Stimulated activated naive B cell treated with anti-CD40 and anti-IgM and Interleukin-4, amounts not matched to agents 10 μg/mL and 1 μg/mL and 100 μg/mL, for 72 hours (primary cell): ENCODE measurements at places on chromosomes 2 and 18.

- DNase-seq, result no peak
- no peak overlapping the region for H3K27ac ChIP-seq
- no peak overlapping the region for H3K4me3 ChIP-seq
- H3K4me1 ChIP-seq, result no peaks in the 10 kb centered on the region
- no peaks in the 10 kb centered on the region for H3K36me3 ChIP-seq
- no peaks in the 10 kb centered on the region for H3K27me3 ChIP-seq
These were observed 562.8 kb upstream of the SALL3 start for GRCh38 chr18:78416853-78417252.

GRCh38 chr2:64646007-64646880, 7.5 kb downstream of the SERTAD2 start:
- no peaks in the 10 kb centered on the region for H3K36me3 ChIP-seq
- no peak overlapping the region for H3K27ac ChIP-seq
- H3K4me3 ChIP-seq, result peak overlapping the region; percentile 21
- peak; percentile 50 for DNase-seq

DNA sequence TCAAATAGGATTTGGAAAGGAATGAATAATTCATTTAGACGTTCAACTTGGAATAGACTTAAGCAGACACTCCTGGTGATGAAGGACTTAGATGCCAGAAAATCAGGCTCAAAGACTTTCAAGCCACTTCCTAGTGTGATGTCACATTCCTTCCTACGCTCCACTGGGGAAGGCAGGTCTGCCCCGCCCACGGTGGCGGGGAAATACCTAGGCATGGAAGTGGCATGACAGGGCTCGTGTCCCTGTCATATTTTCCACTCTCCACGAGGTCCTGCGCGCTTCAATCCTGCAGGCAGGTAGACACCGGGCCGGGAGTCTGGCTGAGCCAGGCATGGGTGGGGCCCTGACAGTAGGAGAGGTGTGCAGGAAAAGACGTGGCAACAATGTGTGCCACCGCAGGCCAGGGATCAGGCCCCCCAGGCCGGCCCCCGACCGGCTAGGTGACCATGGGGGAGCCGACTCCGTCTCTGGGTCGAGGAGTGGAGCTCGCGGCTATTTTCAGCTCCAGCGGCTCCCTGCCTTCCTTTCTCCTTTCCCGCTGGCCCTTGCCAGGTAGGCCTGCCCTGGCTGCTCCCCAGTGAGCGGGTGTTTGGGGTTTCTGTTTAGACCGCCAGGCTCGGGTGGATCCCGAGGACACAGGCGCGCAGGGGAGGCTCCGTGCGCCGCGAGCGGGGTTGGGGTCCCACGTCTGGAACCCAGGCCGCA, at the start of gene IL1RL2:
TSS of gene IL1RL2 (plus strand) at position 233 of the 705 bp plus-strand sequence. CDS start 845 bp downstream, outside the sequence.
- DNase-seq, result no peak
- H3K4me3 ChIP-seq, result peak within 1 kb of the TSS; percentile 92
- peak within 1 kb of the TSS; percentile 72 for H3K27ac ChIP-seq
- H3K27me3 ChIP-seq, result peaks cover 39% of the 10 kb centered on the region
- peaks cover 4% of the 10 kb centered on the region for H3K4me1 ChIP-seq
- H3K36me3 ChIP-seq, result peaks cover 6% of the 10 kb centered on the region

DNA sequence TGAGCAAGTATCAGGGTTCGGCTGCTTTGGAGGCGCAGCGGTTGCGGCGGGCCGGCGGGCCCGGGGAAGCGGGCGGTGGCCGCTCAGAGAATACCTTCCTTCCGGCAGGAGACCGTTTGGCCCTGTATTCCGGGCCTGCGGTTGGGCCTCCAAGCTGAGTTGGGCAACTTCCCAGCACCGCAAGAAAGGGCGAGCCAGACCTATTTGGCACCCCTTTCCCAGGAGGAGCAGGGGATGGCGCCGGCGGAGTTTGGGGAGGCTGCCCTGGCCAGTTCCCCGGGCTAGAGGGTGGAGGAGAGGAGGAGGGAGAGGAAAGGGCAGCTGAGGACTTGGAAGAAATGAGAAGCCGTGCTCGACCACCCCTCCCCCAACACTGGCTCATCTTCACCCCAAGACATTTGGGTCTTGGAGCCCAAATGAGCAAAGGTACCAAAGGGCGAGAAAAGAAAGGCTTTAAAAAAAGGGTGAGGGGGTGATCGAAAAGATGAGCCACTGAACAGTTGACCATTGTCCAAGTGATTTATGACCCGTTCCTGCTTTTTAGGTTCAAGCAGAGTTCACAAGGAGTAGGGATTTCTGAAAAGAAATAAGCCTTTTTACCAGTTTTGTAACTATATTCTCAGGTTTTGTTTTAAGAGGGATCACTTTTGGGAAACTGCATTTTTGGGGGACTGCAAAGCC, 8.4 kb downstream of the HOXD3 start:
- H3K27ac ChIP-seq, result no peak overlapping the region
- no peak for DNase-seq
- H3K4me1 ChIP-seq, result peaks cover 4% of the 10 kb centered on the region
- no peak overlapping the region for H3K4me3 ChIP-seq
- no peaks in the 10 kb centered on the region for H3K36me3 ChIP-seq
- H3K27me3 ChIP-seq, result peaks cover 77% of the 10 kb centered on the region

- DNase-seq, result no peak
- H3K4me1 ChIP-seq, result peaks cover 48% of the 10 kb centered on the region
- H3K27me3 ChIP-seq, result no peaks in the 10 kb centered on the region
These were observed 14.4 kb upstream of the TET3 start for GRCh38 chr2:73970141-73970803.

DNA sequence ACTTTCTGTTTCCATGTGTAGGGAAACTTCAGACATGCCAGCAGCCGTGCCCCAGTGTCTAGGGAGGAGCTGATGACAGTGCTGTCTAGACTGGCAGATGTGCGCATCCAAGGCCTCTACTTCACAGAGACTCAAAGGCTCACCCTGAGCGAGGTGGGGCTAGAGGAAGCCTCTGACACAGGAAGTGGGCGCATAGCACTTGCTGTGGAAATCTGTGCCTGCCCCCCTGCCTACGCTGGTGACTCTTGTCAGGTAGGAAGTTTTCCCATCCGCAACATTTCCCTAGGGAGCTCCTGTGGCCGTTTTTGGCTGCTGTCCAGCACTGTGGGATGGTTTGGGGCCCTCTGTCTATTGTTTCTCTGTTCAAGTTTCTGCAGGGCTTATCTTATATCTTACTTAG, 143.1 kb upstream of the TTC39C start:
- peaks cover 21% of the 10 kb centered on the region for H3K4me1 ChIP-seq
- peak overlapping the region; percentile 65 for H3K4me3 ChIP-seq
- peak overlapping the region; percentile 88 for H3K27ac ChIP-seq
- no peaks in the 10 kb centered on the region for H3K36me3 ChIP-seq
- peak; percentile 49 for DNase-seq

DNA sequence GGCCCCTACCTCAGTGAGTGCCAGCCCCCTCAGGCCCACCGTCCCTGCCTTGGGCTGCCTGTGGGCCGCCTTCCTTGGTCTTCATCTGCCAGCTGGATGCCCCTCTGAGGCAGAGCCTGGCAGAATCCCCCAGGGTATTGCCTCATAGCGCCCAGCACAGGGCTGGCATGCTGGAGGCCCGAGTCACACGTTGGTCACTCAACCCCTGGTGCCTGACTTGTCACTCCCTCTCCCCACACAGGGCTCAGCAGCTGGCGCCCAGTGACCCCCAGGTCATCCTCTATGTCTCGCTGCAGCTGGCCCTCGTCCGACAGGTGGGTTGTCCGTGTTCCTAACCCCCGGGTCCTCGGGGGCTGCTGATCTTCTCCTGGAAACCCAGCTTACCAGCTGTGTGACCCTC, 108.4 kb upstream of the MCFD2 start:
- no peak overlapping the region for H3K4me3 ChIP-seq
- H3K27ac ChIP-seq, result peak overlapping the region; percentile 63
- H3K4me1 ChIP-seq, result no peaks in the 10 kb centered on the region
- H3K27me3 ChIP-seq, result no peaks in the 10 kb centered on the region

GRCh38 chr18:32775628-32776027, 2.8 kb upstream of the KLHL14 start:
- peaks cover 37% of the 10 kb centered on the region for H3K4me1 ChIP-seq
- no peaks in the 10 kb centered on the region for H3K27me3 ChIP-seq
- DNase-seq, result no peak
- H3K36me3 ChIP-seq, result peaks cover 2% of the 10 kb centered on the region

GRCh38 chr2:189821953-189822748, 37.9 kb downstream of the PMS1 start:
- peaks cover 36% of the 10 kb centered on the region for H3K36me3 ChIP-seq
- no peaks in the 10 kb centered on the region for H3K27me3 ChIP-seq
- no peak for DNase-seq
- H3K4me3 ChIP-seq, result no peak overlapping the region

DNA sequence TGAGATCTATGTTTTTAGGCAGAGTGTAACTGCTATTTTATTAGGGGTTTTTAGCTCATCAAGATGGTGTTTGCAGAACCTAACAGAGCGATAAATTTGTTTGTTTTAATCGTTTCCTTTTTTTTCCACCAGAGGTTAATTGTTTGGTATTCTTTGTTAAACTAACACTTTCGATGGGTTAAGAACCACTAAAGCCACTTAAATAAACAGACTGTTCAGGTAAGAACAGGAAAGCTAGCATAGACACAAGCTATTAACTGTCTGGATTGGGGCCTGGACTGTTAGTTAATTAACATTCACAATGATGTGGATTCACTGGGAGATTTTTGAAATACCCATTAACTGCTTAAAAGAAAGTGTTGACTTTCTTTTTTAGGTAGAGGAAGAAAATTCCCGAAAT, 209.0 kb upstream of the COPS8 start:
- peaks cover 27% of the 10 kb centered on the region for H3K27me3 ChIP-seq
- no peak for DNase-seq
- no peak overlapping the region for H3K27ac ChIP-seq
- H3K4me3 ChIP-seq, result no peak overlapping the region

GRCh38 chr2:220433131-220433530, 805.7 kb downstream of the SLC4A3 start:
- no peak overlapping the region for H3K4me3 ChIP-seq
- no peaks in the 10 kb centered on the region for H3K27me3 ChIP-seq
- H3K27ac ChIP-seq, result no peak overlapping the region
- H3K4me1 ChIP-seq, result no peaks in the 10 kb centered on the region
- no peak for DNase-seq

DNA sequence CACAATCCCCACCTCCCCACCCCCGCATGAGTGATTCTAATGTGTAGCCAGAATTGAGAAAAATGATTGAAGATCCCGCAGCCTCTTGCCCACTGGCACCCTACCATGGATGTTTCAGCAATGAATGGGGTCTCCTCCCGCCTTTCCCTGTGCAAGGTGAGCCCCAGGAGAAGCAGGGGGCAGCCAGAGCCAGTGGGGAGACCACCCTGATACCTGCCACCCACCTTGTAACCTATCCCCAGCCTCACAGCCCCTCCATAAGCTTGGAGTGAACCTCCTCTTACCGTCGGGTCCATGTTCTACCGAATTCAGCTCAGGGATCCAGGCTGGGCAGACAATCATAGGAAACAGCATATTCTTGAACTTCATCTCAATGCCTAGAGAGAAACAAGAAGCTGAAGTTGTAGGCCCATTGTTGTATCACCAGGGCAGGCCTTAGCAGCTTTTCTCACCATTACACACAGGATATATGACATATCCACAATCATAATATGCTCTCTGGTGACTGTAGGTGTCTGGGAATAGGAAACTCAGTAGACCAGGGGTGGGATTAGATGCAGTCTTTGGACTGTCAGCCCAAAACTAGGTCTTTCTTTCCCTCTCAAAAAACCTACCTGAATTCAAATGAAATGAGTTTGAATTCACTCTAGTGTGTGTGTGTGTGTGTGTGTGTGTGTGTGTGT, 30.9 kb downstream of the XDH start:
- H3K4me1 ChIP-seq, result no peaks in the 10 kb centered on the region
- no peak for DNase-seq
- H3K27me3 ChIP-seq, result peaks cover 12% of the 10 kb centered on the region

DNA sequence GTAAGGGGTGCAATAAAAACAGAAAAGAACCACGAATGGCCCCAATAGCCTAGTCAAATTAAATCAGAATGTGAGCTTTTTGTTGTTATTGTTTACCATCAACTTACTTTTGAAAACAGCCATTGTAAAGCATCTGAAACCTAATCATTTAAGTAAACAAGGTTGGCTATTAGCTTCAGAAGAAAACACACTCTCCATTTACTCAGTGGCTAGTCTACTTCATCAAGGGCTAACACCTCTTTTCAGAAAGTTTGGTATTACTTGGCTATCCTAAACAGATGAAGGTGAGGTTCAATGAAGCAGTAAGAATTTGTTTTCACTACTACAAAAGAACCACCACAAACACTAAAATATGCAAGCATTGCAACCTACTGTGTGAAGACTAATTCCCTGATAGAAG, 398.0 kb downstream of the CDH2 start:
- H3K36me3 ChIP-seq, result no peaks in the 10 kb centered on the region
- H3K4me1 ChIP-seq, result no peaks in the 10 kb centered on the region
- no peak overlapping the region for H3K4me3 ChIP-seq
- no peak for DNase-seq

- H3K27me3 ChIP-seq, result peaks cover 4% of the 10 kb centered on the region
- no peak overlapping the region for H3K4me3 ChIP-seq
- H3K36me3 ChIP-seq, result peaks cover 3% of the 10 kb centered on the region
- no peak overlapping the region for H3K27ac ChIP-seq
- DNase-seq, result no peak
- H3K4me1 ChIP-seq, result peaks cover 7% of the 10 kb centered on the region
These were observed 5.2 kb downstream of the UGT1A7 start for GRCh38 chr2:233686928-233687327.

DNA sequence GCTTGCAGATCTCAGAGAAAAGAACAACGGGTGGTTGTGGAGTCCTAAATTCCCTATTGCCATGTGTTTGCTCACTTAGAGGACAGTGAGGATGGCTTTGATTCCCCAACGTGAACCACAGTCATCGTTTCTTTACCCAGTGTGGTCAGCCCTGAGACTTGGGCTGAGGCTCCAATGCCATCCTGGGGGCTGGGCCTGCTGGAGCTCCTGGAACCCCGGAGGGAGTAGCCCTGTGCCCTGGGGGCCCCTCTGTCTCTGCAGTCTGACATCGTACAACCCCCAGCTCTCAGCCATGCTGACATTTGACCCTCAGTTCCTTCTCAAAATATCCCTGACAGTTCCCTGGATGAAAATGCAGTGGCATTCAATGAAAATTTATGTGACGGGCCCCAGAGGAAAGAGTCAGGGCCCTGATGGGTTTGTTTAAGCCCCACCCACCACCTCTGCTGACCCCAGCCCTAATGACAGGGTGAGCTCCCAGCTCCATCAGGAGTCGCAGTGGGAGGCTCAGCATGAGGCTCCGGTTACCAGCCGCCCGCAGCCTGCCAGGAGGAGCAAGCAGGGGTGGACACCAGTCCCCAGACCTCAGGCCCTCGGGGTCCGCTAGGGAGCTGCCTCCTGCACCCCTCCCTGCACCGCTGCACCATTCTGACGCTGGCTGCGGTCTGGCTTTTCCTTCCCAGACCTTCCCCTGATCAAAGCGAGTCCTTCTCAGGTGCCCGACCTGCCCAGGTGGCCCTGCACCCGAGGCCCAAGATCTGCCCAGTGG, 120.9 kb downstream of the TWIST2 start:
- peaks cover 33% of the 10 kb centered on the region for H3K27me3 ChIP-seq
- peaks cover 2% of the 10 kb centered on the region for H3K4me1 ChIP-seq
- no peak overlapping the region for H3K27ac ChIP-seq
- no peak overlapping the region for H3K4me3 ChIP-seq
